Activated T-cell treated with anti-CD3 and anti-CD28 coated beads, Interleukin-2, amount 50 U/mL, for 72 hours (primary cell): ENCODE measurements at places on chromosomes 4 and X. TPM values are rescaled to one million over a fixed set of nuclear protein-coding genes. Genes with fewer than 3 reads are reported as not detected.

DNA sequence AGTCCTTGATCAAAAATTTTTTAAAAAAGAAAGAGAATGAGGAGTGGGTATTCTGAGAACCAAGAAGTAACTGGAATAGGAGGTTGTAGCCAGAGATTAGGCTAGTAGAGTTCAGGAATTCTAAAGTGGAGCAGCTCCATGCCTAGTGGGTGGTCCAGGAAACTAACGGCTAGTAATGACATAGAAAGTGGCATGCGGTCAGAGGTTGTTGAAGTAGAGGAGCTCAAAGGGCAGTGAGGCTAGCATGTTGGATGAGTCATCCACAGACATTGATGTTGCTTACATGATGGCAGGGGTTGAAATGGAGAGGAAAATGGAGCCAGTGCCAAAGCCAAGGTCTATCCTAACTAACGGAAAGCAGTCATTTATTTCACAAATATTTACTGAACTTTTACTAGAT, 42.1 kb downstream of the TEX13B start:
- DNase-seq = no peak

ABCG2 gene
- 2.3 TPM for total RNA-seq

DNA sequence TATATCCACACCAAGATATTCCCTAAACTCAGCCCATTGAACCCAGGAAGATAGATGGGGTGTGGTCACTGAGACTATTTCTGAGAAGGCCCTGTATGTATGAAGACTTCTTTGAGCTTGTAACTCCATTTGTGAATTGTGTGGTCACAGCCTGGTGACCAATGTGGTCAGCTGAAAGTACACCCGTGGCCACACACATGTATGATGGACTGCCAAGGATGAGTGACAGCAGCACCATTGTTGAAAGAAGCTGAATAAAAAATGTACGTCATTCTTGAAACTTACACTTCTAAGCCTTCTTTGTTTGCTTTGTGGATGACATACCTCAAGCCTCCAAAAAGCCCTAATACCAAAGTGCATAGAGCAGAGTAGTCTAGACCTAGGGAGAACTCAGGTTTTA, 581.4 kb downstream of the RAB28 start:
- DNase-seq = no peak

- DNase-seq = no peak
These were observed 95.1 kb downstream of the IL15 start for GRCh38 chr4:141731481-141731880.

GRCh38 chr4:5781691-5782090, 70.7 kb downstream of the EVC start:
- DNase-seq = no peak

PHKA1 gene
- total RNA-seq = 5.9 TPM

GRCh38 chr4:1058198-1058996, 47.0 kb downstream of the FGFRL1 start:
- no peak for DNase-seq

SHISA3 gene
- 0.41 TPM for total RNA-seq

PARM1 gene
- total RNA-seq = 0.19 TPM

- DNase-seq = no peak
These were observed 290.1 kb upstream of the PCDH7 start for GRCh38 chr4:30429813-30430761.
